K562 (cell line): ENCODE measurements at places on chromosomes 4 and X.

DNA sequence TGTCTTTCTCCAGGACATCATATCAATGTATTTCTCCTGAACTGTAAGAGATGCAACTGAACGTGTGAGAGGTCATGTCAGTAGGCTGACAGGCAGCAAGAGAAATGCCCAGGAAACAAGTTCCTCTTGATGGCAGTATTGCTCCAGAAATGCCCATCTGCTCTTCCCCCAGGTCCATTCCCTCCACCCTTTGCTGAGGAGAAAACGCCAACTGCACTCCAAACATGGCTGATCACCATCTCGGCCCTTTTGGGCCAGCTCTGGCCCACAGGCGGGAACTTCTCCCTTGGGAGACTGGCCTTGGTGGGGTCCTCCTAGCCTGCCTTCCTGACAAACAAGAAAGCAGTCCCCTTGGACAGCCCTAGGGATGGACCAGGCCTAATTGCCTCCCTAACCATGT, 276.5 kb upstream of the AGTR2 start:
- no peak for DNase-seq

DNA sequence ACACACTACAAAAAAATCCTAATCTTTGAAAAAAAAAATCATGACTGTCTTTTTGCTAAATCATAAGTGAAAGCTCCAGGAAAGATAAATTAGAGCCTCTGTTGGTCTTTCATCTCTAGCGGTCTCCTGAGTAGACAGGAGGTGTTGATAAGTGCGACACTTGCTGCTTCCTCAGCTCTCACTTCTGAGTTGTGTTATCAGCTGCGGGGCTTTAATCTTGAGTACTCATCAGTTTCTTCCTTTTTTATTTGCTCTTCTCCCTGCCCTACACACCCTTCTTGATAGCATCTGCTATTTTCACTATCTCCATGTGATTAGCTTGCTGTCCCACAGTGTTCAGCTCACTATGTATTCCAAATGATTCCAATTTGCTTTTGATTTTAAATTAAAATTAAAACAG, 1449.2 kb downstream of the C4orf33 start:
- no peak for DNase-seq

GRCh38 chr4:149709640-149710039, 106.0 kb downstream of the IQCM start:
- no peak for DNase-seq

DNA sequence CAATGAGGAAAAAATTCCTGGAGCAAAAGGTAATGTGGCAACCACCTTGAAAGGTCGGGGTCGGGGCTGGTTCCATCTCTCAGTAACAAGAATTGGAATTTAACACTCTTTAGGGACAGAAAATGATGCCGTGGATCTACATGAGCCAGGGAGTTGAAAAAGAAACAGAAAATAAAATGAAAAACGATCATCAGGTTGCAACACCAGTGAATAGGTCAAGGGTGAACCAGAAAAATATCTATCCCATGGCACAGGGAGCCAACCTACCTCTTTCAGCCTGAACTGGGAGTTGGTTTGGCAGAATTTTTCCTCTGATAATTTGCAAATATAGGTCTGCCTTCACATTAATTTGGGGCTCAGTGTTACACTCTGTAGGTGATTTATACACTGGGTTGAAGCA, 93.7 kb downstream of the C4orf33 start:
- no peak for DNase-seq

- DNase-seq: no peak
Measured at GRCh38 chr4:132299841-132300240, 849.3 kb upstream of the PCDH10 start.

DNA sequence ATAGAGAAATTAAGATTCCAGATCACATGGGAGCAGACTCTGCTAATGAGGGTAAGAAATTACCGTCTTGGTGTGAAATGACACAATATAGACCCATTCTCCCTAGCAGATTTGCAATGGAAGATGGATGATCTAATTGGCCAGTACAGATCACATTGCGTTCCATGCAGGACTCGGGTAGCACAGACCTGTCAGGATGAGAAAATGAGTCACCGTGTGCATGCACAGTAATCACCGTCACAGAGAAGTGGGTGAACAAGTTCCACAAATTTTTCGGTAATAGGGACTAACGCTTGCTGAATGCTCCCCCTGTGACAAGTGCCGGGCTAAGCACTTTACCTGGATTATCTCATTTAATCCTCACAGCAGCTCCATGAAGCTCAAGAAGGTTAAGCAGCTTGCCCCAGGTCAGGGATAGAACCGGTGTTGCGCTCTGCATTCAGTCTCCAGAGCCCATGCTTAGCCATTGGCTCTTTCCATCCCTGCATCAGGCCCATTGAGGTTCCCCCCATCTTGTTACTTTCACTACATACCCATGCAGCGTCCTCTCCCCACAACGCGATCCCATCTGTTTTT, 375.6 kb downstream of the FBXW7 start:
- DNase-seq: no peak

DNA sequence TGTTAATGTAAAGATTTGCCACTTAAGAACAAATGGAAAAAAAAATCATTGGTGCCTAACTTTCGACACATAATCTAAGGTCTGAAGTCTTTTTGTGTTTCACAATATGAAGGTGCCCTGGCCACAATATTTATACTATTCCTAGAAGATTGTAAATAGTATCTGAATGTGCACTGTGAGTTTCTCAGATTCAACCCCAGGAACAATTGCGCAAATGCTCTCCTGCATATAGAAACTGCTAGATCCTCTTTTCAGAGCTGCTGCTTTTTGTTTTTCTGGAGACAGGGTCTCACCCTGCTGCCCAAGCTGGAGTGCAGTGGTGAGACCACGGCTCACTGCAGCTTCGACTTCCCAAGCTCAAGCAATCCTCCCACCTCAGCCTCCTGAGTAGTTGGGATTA, 480.1 kb upstream of the FTHL17 start:
- no peak for DNase-seq

DNA sequence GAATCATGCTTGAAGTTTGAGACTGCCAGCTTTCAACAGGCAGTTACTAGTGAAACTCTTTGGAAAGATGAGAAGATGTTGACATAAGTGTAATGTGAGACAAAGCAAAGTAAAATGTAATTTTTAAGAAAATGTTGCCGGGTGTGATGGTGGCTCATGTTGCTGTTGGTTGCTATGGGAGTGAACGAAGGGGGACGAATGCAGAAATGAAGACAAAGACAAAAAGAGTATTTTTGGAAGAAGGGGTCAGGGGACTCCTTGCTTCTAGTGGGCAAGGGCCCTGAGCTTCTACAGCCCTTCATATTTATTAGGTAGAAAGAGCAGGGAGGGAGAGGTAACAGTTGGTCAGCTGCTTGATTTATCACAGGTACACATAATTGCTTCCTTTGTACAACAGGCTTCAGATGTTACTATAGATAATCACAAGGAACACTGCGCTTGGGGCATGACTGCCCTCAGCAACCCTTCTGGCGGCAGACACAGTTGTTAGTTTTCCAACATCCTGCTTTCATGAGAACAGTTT, 11.9 kb upstream of the UGDH start:
- DNase-seq: no peak

- DNase-seq: no peak
Measured at GRCh38 chr4:57064811-57065711, 45.1 kb downstream of the IGFBP7 start.

DNA sequence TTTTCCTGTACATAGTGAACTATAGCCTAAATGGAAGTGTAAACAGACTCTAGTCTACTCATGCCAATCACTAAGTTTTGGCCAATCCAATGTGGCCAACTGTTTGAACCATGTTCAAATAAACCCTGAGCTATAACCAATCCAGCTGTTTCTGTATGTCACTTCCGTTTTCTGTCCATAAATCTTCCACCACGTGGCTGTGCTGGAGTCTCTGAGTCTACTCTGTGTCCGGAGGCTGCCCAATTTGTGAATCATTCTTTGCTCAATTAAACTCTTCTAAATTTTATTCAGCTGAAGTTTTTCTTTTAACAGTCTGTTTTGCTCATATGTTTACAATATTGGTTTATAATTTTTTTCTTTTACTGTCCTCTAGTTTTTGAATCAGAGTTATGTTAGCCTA, 112.3 kb upstream of the BANK1 start:
- no peak for DNase-seq

DNA sequence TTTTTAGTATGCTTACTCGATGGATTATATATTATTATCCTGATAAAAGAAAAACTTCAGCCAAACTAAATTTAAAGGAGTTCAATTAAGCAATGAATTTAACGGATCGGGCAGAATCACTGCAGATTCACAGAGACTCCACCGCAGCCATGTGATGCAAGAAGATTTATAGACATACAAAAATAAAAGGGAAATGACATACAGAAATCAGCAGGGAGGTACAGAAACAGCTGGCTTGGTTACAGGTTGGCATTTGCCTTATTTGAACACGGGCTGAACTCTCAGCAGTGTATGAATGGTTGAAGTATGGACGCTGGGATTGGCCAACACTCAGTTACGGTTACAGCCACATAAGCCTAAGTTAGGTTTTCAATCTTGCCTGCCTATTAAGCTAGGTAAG, 35.4 kb upstream of the DHRSX start:
- no peak for DNase-seq

DNA sequence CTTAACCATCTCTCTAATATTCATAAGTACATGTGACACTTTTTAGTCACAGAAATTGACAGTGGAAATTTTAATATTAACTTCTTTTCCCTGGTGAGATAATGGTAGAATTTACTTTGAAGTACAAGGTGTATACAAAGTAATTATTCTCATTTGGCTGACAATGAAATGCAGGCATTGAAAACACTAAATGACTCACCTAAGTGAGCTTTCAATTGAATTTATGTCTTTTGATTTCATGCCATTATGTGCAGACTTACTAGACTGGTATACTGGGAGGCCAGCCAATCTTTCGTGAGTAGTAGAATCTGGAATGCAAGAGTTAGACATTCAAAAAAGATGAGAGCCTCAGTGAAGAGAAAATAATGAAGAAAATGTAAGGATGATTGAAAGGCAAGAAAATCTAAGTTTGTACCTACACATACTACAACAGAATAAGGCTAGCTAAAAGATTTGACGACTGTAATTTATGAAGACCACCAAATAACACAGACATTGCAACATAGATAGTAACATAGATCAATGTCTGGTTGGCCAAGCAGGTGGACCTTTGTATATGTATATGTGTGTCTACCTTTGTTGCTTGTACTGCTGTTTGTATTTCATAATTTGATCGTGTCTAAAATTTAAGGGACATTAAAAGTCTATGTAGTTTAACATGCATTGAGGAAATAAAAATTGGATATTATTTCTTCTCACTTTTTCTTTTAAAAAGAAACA, 459.7 kb downstream of the IL15 start:
- DNase-seq: no peak

DNA sequence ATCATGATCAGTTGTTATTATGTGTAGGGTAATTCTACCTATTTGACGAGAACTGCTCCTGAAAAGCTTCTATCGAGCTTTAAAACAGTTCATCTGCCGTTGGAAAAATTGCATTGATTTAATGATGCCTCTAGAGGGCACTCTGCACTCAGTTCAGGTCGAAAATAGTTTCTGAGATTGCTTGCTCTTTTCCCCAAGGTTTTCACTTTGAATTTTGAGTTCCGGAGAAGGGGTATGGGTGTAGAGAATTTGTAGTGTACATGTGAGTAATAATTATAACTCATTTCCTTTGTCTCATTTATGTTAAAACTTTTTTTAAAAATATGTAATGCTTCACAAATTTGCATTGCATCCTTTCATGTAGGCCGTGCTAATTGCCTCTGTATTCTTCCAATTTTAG, 28.4 kb upstream of the TNIP3 start:
- peak; percentile 17 for DNase-seq

DNA sequence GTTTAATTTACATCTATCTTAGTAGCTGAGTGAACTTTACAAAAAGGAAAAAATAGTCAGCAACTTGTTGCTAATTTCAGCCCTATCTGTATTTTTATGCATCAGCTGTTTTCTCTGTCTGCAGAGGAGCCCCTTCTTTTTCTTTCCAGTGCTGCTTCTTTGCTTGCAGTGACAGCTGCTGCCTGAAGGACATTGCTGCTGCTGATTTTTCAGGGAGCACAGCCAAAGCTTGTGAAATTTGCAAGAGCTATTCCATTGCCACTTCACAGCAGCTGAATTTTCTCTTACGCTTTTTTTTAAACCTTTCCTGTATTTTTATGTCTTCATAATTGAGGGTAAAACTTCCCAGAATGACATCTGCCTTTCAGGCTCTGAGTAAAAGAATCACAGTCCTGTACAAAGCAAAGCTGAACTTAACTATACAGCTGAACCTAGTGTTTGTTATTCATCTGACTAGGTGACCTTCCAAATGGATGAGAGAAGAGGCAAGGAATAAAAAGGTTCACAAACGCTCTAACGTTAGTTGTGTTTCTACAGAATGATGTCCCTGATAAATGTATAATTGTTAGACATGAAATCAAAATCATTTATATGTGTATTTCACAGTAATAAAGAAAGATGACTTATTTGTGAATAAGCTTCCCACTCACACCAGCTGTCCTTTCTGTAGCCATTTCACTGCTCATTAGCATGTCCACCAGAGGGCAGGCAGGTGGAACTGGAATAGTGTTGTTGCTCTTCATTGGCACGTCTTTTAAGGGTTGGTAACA, 541.4 kb downstream of the ADGRL3 start:
- no peak for DNase-seq

- no peak for DNase-seq
Measured at GRCh38 chrX:65634732-65635131, 32.7 kb upstream of the MSN start.

DNA sequence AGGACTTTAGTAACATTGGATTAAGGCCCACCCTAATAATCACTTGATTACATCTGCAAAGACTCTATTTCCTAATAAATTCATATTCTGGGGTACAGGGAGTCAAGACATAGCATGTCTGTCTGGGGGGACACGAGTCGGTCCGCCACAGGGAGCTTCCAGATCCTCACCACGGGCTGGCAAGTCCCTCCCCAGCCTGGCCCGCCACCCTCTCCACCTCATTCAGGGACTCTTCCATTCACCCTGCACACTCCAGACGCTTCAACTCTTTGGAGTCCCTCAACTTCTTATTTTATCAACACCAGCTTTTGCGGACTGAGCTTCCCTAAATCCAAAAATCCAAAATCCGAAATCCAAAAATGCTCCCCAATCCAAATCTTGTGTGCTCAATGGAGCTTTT, 71.2 kb downstream of the DCTD start:
- DNase-seq: no peak

DNA sequence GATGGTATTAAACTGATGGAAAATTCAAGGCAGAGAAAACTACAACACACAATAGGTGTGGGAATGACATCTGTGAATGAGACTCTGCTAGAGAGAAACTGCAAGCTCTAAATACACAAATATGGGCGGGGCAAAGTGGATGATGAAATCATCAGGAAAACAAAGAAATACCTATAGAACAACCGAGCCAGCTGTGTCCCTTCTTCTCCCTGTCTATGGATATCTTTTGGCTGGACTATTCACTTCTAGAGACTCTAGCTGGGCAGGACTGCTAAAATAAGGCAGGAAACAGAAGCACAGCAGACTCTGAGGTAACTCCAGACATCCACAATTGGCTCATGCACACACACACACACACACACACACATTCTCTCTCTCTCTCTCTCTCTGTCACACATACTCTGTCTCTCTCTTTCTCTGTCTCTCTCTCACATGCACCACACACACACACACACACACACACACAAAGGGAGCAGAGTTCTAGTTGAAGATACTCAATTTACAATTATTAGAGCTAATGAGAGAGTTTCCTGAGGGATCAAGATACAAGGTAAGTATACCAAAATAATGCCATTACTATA, 27.2 kb upstream of the EDNRA start:
- no peak for DNase-seq

- peak; percentile 34 for DNase-seq
Measured at GRCh38 chr4:64584981-64585557, 175.8 kb upstream of the TECRL start.

GRCh38 chr4:147822128-147822527, 90.2 kb downstream of the ARHGAP10 start:
- DNase-seq: no peak
